ENCODE measurements at places on chromosomes 5 and 9. TPM values are rescaled to one million over a fixed set of nuclear protein-coding genes. Genes with fewer than 3 reads are reported as not detected.

- DNase-seq: no peak
Observed at GRCh38 chr5:166369807-166370206, 1921.6 kb upstream of the WWC1 start.

DNA sequence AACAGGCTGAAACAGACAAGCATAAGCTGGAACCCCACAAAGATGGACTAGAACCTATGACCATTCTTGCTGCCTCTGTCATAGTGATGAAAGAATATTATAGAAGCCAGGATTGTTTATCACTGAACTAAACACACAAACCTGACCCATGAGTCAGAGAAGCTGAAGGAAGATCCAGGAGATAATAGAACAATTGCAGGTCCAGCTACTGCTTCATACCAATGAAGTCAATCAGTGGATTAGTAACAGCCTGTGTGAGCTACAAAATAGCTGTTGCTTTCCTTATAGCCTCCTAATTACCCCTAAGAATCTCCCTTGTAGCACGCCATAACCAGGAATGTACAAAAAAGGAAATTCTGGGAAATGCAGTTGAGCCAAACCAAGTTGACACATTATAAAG is 459.9 kb upstream of the ZNF462 start:
- DNase-seq: peak; percentile 10

DNA sequence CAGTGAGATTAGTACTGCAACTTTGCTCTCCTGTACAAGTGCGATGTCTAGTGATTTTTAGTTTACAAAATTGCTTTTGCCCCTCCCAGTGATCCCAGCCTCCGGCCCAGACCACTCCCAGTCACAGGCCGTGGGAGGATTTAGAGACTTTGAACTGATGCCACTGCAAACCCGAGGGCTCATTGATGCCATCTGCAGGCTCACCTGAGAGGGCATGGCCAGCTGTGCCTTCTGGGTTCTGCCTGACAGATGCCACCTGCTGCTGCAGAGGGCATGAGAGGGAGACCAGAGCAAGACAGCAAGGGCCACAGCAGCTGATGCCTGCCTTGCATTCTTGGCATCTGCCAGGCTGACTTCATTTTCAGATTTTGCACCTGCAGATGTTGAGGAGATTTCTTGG is 593.8 kb downstream of the CDK5RAP2 start:
- no peak for DNase-seq

The KIF20A gene
- total RNA-seq: 82.9 TPM

The CARTPT gene
- not detected for total RNA-seq

DNA sequence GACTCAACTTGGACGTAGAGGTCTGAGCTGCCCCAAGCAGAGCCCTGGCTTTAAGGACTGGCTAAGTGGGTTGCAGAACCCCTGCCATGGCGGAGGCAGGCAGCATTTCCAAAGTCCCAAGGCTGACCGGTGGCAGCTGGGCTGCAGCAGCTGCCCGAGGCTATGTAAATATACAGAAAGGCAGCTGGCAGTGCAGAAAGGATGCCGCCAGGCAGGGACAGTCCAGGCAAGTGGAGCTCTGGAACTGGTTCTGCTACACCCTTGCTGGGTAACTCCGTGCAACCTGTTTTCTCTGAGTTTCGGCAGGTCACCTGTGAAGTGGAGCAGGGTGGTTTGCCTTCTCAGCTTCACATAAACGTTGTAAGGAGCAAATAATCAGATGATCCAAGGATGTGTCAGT is 46.0 kb downstream of the SHB start:
- DNase-seq: no peak

The SPIN1 gene
- 57.4 TPM for total RNA-seq

DNA sequence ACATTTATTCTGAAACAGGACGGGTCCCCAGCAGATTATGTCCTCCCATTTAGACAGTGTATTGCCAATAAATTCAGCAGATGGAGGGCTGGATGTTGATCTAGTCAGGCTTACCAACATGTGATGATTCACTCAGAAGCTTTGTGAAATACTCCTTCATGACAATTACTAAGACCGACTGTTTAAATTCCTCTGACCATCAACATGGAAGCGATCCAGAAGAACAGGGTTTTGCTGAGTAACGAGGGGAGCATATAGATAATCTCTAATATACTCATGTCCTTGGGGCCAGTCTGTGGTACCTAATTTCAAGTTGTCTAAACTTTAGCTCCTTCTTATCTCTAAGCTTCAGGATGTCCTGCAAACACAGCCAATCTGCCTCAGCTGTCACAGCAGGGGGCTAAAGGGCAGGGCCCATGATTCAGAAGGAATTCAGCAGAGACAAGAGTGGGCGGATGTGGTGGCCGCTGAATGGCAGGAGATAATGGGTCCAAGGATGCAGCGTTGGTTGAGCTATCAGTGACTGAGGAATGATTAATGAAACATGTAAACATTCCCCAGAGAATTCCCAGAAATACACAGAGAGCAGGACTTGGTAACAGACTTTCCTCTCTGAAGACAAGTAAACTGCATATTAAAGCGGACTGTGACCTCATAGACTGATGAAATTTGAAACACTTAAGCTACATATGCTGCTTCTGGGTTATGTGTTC is 109.4 kb downstream of the ANKRD55 start:
- peak; percentile 94 for DNase-seq

DNA sequence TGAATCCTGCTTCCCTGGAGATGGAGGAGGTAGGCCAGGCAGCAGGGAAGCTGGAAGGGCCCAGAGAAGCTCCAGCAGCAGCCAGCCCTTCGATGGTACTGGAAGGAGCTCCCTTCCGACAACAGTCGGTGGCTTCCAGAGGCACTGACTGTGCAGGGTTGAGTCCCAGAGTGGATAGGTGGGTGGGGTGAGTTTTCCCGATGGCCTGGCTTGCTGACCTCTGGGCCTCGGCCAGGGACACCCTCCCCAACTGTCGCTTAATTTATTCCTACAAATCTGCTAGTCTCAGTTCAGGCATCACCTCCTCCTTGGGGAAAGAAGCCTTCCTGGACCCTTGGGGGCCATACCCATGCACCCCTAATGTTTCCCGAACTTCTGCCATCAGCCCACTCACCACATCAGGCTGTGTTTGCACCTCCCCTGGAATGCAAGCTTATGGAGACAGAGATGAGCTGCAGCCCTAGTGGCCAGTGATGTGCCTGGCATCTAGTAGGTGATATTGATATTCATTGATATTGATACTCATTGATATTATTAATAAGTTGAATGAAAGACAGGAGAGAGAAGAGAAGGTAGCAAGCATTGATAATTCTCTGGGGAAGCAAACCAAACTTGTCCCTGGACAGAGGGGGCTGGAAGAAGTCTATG is 104.6 kb upstream of the BOD1 start:
- no peak for DNase-seq

GRCh38 chr5:41649659-41650058 is 139.3 kb upstream of the PLCXD3 start:
- no peak for DNase-seq

DNA sequence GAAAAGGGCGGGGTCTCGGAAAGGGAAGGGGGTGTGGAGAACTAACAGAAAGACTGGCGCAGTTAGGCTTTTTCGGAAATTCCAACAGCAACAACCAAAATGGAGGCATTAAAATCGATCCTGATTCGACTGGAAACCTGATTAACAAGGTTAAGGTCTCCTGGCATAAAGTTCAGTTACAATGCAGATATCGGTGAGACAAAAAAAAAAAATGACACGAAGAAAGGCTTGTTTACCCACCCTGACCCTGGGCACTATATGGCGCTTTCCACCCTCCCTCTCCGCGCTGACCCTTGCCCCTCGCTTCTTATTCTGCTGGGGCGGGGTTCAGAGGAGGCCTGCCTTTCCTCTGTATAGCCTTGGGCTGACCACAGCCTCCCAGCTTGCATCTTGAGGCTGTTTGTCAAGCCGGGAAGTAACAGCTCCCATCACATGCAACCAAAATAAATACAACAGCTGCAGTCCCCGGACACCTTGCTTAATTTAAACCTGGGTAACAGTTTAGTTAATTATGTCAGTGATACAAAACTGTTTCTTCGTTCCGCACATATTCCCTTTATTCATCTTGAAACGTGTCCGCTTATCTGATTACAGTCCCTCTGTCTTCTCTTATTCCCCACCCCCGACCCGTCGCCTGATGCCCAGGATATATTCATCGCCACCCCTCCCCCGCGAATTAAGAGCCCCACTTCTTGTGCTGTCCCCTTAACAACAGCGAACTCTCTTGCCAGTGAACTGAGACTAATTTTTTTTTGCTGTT is 795 bp upstream of the PJA2 start:
- no peak for DNase-seq

The DOCK2 gene
- total RNA-seq: 18.4 TPM

DNA sequence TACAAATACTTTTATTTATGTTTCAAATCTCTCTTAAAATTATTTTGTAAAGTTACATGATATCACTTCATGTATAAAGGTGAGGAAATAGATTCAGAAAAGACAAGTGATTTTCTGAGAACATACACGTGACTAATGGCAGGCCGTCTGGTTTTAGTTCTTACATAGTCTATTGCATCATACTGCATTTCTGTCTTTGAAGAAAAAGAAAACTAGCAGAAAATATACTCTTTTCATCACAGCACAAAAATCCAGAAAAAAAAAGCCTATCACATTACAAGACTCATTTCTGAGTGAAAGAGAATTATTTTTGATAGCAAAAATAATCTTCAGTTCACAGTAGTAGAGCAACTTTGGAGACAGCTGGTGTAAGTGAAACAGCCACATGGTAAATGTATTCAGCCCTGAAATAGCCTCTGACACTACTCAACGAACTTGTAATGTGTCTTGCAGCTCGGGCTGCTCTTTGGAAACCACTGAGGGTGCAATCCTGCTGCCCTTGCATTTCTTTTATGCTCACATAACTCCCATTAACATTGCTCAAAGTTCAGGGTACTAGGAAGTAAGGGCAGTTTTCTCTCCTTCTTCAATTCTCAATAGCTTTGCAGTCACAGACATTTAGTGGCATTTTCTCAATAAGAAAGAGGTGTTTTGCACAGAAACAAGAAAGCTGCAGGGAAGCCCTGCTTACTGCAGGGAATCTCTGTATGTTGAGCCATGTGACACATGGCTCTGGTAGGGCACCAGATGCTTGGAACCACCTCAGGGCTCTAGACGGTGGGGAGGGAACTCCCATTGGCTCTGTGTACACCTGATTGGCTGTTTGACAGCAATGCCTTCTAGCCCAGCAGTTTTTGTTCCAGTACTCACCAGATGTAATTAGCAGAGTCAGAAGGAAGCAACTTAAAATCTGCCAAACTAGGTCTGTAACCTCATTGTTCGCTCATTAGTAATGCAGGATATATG is 845.3 kb upstream of the PTPRD start:
- no peak for DNase-seq

DNA sequence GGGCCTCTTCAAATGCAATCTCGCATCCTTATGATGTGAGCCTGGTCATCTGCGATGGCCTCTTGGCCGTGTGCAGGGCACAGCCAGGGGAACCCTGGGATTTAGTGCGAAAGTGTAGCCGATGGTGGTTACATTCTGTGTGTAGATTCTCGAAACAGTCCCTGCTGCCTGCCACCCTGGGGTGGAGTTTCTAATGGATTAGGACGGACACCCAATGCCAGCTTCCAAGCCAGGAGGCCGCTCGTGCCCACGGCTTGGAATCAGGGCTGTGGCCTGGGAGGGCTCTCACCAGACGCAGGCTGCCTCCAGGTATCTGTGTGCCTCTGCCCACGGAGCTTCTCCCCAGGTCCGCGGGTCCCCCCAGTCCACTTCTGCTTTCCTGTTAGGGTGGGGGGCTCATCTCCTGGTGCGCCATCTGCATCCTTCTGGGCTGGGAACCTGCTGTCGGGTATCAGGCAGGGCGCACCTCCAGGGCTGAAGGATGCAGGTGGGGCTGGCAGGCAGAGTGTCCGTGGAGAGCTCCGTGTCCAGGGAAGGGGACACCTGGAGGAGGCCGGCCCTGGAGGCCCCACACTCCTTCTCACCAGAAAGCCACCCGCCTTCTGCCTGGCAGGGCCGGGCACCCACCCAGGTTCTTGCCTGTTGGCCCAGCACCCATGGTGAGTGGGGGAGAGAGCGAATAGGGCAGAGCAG is 3.4 kb upstream of the SLC12A7 start:
- no peak for DNase-seq

The PCDHGA7 gene
- total RNA-seq: 0.23 TPM

DNA sequence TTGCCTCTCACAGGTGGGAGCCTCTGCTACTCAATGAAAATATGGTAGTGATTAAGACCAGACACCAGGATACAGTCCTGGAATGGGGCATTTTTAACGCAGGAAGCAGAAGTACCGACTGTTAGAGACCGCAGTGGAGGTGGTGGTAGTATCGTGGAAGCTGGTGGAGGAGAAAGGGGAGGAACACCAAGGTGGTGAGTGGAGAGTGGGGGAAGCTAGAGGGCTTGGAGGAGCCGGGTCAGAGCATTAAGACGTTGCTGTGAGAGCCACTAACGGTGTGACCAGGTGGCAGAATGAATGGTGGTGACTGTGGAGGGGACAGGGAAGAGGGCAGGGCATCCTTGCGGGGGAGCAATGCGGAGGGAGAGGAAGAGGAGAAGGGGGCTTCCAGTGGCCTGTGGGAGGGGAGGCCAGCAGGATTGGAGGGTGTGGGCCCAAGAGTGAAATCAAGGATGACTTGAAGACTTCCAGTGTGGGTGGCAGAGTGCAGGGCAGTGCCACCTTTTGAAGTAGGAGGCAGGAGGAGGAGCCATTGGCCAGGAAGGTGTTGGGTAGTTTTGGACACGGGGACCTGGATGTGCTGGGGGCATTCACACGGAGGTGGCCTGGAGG is 1.6 kb upstream of the UBAC1 start:
- DNase-seq: no peak

The ENTPD2 gene
- total RNA-seq: not detected

The IFNB1 gene
- not detected for total RNA-seq

The PCDHA4 gene
- not detected for total RNA-seq

The NR5A1 gene
- total RNA-seq: not detected

The ZDHHC11 gene
- total RNA-seq: 1.5 TPM

- DNase-seq: no peak
Observed at GRCh38 chr5:164002214-164002613, 496.8 kb downstream of the MAT2B start.

The EIF4E1B gene
- total RNA-seq: not detected

DNA sequence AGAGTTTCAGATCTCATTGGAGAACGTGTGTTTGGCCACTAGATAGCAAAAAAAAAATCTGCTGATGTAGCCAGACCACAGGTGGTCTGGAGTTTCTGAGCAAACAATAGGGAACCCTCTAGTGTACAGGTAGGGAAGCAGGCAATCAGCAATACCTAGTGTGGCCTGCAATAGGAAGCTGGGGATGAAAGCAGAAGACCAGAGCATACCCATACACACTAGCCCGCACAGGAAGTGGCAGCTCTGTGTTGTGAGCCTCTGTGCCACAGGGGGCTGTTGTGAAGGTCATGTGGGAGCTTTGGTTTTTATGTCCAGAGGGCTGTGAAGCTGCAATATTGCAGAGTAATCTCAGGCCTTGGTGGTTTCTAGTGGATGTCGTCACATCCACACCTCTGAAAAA is 81.2 kb downstream of the MTAP start:
- no peak for DNase-seq

DNA sequence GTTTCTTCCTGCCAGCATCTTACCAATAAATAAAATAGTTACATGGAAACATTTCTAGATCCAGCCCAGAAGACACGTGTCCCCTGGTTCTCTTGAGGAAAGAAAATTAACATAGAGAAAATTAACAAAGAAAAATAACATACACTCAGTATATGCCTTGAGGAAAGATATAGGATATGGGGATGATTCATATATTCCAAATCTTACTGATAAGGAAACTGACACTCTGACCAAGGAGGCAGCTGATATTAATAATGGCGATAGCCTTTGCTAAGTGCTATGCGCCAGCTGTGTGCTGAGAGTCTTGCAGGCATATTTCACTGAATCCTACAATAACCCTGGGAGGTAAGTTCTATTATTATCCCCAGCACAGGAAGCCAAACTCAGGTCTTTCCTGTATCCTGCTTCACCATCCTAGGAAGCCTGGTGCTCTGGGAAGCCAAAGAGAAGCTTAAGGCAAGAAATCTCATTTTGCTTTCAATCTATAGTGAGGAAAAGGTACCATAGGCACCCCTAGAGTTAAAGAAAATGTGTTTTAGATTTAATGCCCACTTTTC is 302.7 kb upstream of the NREP start:
- DNase-seq: no peak
